ENCODE measurements at places on chromosomes 2 and 18.

- no peak for DNase-seq
These were observed 17.8 kb downstream of the DOK1 start for GRCh38 chr2:74572178-74572925.

DNA sequence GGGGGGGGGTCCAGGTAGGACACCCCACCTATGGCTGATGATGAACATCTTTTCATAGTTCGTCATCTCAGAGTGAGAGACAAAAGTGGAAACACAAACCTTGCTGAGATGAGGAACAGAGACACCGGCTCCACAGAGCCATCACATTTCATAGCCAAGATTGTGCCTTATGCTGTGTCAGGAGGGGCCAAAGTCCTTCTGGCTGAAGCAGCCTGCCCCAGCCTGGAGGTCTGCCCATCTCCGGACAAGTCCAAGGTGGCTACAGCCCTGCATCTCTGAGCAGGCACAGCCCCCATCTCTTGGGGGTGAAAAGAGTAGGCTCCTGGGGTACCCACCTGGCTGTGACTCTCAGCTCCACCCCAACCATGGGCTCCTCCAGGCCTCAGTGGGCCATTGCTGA is 70.3 kb downstream of the ZBTB7C start:
- DNase-seq = no peak

GRCh38 chr2:142629193-142629592 is 248.3 kb upstream of the KYNU start:
- DNase-seq = no peak

DNA sequence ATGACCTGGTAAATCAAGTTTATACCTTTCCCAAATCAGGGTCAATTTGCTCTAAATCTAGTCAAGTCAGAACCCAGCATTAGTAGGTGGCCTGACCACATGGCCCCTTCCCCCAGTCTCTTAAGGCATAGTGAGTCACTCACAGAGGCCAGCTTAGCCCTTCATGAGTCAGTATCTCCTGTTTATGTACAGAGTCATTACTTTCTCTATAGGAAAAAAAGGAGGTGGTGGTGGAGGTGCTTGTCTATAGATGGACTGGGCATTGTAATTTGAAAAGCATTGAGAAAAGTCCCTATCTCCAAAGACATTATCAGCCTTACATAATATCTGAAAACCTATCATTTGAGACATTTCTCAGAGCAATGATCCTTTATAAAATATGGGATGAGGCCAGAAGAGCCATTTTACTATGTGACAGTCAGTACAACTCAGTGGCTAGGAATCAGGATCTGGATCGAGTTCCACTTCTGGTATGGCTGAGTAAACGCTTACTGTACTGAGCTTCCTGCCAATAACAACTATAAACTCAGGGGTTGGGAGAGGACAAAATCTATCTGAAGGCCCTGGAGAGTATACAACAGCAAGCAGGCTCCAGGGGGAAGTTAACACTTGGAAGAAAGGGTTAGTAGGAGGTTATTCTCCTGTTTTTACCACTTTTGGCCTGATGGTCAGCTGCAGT is 22.5 kb upstream of the SIGLEC15 start:
- no peak for DNase-seq

DNA sequence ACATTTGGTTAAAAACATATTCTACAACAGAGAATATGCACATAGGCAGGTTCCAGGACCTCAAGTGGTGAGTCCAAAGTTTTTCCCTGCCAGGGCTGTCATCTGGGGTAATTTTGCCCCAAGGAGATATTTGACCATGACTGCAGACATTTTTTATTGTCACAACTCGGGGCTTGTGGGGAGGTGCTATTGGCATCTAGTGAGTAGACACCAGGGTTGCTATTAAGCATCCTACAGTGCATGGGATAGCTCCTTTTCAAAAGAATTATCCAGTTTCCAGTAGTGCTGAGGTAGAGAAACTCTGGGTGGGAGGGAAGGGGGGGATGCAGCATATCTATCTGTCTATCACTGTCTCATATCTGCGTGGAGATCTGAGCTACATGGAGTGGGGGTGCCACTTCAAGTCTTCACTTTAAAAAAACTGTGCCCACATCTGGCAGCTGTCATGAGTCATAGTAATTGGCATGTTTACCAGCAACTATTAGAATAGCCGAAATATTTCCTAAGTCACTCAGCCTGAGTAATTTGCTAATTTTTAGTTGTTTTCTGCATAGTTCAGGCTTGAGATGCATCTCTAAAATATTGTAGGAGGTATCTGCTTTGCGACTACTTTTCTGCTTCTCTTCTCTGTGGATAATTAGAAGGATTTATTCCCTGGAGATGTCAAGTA is 254.0 kb upstream of the RBMS1 start:
- DNase-seq = no peak

DNA sequence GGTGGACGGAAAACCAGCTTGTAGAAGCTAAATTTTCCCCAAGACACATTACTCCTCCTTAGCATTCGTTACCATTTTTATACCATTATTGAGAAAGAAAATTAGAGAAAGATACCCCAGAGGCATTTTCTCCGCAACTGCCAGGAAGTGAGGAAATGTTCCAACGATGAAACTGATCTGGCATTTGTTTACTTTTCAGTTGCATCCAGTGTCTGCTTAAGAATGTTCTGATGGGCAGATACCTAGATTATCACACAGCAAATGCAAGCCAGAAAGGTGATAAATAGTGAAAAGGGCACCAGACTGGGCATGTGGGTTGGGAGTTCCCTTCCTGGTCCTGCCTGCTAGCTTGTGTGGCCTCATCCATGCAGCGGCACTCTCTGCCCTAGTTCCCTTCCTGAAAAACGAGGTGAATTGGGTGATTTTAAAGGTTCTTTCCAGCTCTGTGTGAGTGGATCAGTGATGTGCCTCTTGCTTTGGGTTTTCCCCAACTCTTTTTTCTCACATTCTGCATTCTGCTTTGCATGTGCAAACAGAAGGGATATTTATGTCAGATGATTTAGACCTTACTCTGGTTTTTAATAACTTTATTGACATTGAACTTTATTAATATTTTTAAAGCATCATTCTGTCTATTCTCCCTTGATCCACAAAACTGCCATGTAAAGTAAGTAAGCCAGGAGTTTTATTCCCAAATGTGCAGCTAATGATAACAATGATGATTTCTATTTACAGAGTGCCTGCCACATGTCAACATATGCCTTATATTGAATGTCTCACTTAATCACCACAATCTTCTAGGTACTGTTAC is 139.6 kb downstream of the INSIG2 start:
- DNase-seq = no peak

- no peak for DNase-seq
These were observed 117.3 kb upstream of the ZFP36L2 start for GRCh38 chr2:43343573-43344304.

Data from SK-N-SH (cell line).